HL-60 (cell line): ENCODE measurements at places on chromosomes 1 and 21.

DNA sequence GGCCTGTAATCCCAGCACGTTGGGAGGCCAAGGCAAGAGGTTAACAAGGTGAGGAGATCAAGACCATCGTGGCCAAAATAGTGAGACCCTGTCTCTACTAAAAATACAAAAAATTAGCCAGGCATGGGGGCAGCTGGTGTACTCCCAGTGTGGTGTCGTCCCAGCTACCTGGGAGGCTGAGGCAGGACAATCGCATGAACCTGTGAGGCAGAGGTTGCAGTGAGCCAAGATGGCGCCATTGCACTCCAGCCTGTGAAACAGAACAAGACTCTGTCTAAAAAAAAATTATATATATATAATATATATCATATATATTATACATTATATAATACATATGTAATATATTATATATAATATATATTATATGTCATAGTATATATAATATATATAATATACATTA, 249.2 kb upstream of the TPTE start:
- DNase-seq, result no peak

- DNase-seq, result no peak
Observed at GRCh38 chr1:168921629-168922028, 184.9 kb upstream of the ATP1B1 start.

DNA sequence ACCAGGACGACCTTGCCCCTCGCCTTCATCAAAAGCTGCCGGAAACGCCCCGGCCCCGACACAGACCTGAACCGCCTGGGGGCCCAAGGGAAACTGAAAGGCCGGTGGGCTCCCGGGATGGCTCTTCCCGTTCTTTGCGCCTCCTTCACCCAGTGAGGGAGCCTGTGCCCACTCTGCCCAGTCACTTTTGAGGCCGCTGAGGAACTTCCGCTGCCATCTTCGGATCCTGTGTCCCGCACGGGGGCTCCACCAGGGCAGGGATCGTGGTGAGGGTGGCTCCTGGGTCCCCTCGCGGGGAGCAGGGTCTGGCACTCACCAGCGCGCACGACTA, 104.0 kb downstream of the PPIAL4G start:
- no peak for DNase-seq

- peak; percentile 32 for DNase-seq
Observed at GRCh38 chr1:6185635-6186382, 5.7 kb upstream of the CHD5 start.

DNA sequence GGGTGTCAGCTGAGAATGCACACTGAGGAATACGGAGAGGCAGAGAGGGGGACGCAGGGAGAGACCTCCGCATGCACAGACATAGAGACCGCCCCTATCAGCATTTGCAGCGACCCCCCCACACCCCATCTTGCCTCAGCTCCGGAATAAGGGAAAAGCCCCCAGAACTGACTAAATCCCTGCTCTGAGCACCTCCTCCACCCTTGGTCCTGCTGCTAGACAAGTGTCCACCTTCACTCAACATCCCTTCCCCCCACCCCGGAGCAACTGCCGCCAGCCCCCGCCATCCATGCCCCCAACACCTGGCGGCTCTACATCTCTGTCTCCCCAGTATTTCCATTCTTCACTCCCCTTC, 769 bp downstream of the SV2A start:
- DNase-seq, result no peak

GRCh38 chr21:25243808-25244207, 363.5 kb downstream of the MRPL39 start:
- no peak for DNase-seq

GRCh38 chr1:213657013-213657412, 330.8 kb upstream of the PROX1 start:
- DNase-seq, result no peak

DNA sequence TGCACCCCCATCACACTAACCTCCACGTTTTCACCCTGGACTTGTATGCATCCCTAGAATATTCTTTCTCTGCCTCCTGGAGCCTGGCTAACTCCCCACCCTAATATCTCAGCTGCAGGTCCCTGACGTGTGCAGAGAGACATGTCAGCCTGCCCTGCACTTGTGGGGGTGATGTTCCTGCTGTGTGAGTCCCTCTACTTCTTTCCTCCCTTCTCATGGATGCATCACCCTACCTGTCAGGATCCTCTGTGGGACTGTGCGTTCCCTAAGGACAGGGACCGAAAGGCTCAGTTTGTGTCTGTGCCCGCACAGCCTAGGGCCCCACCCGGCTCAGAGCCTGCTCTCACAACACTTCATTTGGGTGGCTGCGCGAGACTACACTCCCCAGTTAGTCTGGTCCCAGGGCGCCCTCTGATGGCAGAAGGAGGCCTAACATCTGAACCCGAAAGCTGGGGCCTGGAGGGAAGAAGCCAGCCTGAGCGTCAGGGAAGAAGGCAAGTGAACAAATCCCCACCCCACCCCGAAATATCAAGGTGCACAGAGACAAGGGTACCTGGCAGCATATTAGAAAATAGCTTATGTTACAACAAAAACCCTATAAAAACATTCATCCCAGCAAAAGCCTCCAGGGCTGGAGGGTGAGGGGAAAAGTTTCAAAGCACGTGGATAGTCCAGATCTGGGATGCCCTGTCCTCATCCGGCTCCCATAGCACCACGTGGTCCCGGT, 3.7 kb downstream of the CD52 start:
- peak; percentile 70 for DNase-seq

- DNase-seq, result peak; percentile 26
Observed at GRCh38 chr1:8457760-8458381, 140.0 kb downstream of the SLC45A1 start.

DNA sequence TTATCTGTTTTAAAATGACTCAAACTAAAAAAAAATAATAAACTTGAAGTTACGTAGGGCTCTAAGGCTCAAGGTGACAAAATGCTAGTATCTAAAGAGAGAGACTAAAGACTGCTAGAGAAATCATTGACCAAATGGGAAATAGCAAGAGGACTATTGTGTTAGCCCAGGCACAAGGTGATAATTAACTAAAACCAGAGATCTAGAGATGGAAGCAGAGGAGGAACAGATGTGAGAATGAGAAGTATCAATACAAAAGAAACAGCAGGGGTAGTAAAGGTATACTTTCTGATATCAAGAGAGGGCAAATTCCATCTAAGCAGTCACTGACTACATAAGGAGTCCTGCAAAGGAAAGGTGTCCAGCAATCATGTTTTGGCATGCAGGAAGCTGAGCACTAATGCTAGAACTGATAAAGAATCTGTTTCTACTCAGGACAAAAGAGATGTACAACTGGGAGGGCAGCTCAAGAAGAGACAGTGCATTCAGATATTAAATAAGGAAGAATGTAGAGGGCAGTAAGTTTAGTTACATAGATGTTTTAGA, 100.2 kb upstream of the GNG4 start:
- DNase-seq, result no peak

- no peak for DNase-seq
Observed at GRCh38 chr1:40059338-40059959, 18.9 kb downstream of the CAP1 start.

GRCh38 chr1:47238935-47239592, 7.0 kb upstream of the TAL1 start:
- no peak for DNase-seq
